ENCODE measurements at places on chromosomes 4 and X.
A peak's percentile ranks its signal among the peaks of the same experiment; 100 is the strongest.

DNA sequence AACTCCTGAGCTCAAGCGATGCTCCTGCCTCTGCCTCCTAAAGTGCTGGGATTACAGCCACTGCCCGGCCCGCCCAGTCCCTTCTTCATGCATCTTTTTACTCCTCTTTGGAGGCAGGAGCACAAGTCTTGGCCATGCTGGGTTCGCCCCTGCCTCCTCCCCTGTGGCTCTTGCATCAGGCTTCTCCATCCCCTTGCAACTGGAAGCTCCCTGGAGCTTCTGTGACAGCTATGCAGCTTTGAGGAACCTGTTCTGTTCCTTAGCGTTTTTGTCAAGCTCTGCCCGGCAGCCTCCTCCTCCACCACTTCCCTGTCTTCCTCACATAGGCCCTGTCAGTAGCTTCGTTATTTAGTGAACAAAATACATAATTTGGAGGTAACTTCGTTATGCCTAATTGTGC, 73.9 kb downstream of the PSAPL1 start:
- DNase-seq: no peak

GRCh38 chrX:132848296-132848970, 110.0 kb downstream of the HS6ST2 start:
- no peak for DNase-seq

DNA sequence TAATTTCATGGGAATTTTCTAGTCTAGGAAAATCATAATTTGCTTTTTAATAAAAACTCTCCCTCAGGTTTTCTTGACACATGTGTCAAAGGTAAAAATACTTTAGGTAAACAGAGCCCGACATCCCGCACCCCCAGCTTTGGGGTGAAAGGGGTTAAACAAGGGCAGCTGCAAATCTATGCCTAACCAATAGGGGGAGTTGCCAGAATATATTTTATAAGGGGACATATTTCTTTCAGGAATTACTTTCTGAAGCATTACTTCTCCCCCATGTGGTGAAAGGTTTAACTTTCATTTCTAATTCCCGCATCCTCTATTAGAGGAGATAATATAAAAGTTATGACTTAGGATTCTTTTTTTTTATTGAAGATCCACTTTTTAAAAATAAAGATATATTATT, 53.9 kb upstream of the HEPH start:
- DNase-seq: peak; percentile 0

DNA sequence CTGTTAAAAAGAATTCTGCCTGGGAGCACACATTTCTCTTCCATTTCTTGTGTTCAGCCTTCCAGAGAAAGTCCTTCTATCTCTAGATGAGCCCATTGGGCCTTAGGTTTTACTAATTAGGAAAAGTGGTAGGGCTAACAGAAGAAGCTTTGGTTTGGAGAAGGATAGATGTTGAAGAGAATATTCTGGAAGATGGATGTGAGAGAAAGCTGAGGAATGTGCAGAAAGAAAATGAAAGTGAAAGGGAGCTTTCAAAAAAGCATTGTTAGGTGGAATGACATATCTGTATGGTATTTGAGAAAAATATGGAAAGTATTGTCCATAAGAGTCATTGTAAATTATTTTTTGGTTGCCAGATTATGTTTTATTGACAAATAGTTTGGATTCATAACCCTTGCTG, 474.8 kb upstream of the SLIT2 start:
- DNase-seq: no peak

DNA sequence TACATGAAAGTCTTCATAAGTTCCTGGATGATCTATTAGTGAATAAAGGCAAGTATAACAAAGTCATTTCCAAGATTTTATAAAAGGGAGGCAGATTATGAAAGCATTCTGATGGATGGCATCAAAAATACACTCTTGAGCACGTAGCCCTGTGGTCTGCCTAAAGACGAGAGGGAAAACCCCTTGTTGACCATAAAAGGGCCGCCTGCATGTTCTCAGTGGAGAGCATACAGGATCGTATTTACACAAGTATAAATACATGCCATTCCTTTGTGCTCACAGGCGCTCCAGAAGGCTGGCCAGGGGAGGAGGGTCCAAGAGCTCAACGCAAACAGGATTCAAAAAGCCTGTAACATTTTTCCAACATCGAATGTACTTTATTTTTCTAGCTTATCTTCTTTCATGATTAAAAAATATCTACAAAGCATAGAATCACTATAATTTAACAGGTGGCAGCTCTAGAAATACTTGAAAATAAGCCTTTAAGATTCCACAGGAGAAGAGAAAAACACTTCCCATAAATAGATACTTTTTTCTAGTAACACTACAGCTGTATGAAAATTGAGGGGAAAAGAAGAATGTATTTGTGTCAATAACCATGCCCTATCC, 29.6 kb downstream of the PDGFC start:
- DNase-seq: no peak

GRCh38 chr4:146957237-146957636, 11.6 kb upstream of the TTC29 start:
- DNase-seq: no peak

DNA sequence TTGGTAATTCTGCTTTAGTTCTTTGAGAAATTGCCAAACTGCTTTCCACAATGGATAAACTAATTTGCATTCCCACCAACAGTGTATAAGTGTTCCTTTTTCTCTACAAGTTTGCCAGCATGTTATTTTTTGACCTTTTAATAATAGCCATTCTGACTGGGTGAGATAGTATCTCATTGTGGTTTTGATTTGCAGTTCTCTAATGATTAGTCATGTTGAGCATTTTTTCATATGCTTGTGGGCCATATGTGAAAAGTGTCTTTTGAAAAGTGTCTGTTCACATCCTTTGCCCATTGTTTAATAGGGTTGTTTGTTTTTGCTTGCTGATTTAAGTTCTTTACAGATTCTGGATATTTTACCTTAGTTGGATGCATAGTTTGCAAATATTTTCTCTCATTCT, 25.9 kb downstream of the ENPEP start:
- no peak for DNase-seq

DNA sequence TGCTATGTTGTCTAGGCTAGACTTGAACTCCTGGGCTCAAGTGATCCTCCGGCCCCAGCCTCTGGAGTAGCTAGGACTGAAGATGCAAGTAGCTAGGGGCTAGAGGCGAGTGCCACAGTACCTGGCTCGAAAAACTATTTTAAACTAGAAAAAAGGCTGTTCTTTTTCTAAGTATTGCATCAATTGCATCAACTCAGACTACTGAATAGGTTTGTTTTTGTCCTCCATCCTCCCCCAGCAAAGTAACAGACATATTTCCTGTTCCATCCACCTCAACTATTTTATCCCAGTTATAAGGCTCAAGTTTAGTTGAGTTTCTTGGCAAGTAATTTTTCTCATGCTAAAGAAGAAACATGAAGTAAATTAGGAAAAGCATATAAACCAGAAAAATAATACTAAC, 4.1 kb downstream of the SH3RF1 start:
- DNase-seq: no peak

GRCh38 chr4:7963691-7964090, 24.0 kb upstream of the AFAP1 start:
- no peak for DNase-seq

GRCh38 chr4:159220353-159220752, 117.5 kb downstream of the RAPGEF2 start:
- DNase-seq: no peak

- no peak for DNase-seq
Observed at GRCh38 chrX:149916745-149917392, 12.5 kb upstream of the HSFX4 start.

- DNase-seq: no peak
Observed at GRCh38 chrX:153598541-153599191, at the start of gene CCNQ. TSS of gene CCNQ (minus strand) at chrX:153599139. CDS start at chrX:153599073, 66 bp downstream.

- no peak for DNase-seq
Observed at GRCh38 chr4:113604955-113605354, 156.6 kb downstream of the CAMK2D start.

DNA sequence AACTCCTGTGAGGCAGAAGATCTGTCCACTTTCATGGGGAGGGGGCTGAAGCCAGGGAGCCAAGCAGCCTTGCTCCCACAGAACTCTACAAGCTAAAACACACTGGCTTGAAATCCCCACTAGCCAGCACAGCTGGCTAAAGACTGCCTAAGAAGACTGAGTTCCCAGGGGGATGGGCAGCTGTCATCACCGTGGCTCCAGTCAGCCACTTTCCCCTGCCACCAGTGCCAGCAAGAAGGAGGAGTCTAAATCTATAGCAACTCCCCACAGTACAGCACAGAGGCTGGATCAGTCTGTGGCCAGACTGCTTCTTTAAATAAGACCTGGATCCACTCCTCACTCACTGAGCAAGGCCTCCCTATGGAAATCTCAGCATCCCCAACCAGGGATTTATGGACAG, 308.6 kb downstream of the FAM47B start:
- no peak for DNase-seq

DNA sequence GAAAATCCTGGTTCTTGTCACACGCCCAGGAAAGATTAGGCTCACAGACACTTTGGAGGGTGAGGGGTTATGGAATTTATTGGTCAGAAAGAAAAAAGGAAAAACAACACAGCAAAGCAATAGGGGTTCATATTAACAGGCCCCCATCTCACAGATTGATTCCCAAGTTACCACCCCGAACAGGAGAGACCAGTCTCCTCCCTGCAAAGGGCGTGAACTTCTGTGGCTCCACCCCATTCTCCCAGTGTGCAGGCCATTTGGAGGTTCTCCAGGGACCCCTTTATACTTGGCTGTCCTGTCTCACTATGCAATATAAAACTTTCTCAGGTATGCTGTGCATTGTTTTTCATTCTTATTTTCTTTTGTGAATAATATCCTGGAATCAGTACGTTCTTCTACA, 7.4 kb downstream of the FGF2 start:
- no peak for DNase-seq

DNA sequence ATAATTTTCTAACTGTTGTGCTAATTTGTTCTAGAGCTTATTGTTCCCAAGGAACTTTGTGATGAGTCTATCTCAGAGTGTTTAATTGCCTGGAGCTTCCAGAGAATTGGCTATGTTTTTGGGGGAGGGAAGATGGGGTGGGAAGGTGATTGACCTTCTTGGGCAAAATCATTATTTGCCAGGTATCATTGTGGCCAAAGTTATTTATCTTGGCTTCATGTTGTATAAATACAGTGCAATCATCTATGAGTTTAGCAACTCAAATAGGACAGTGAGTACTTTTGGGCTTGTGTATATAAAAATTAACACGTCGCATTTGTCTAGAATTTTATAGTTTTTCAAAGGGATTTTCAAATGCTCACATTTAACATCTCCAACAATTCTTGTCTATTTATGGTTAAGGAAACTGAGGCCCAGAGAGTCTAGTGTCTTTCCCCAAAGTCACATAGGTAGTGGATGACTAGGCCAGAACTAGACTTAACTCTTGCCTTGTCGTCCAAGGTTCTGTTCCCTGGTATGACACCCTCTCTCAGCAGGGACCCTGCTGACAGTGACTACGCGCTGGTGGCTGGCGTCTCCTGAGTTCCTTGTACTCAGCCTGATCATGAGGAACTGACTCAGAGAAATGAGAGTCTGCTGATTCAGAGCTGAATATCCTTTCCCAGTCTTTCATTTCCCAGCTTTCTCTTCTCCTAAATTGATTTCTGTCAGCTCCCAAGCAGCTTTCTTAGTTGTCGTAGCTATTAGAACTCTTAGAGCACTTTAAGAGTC, 27.7 kb downstream of the FNIP2 start:
- no peak for DNase-seq

DNA sequence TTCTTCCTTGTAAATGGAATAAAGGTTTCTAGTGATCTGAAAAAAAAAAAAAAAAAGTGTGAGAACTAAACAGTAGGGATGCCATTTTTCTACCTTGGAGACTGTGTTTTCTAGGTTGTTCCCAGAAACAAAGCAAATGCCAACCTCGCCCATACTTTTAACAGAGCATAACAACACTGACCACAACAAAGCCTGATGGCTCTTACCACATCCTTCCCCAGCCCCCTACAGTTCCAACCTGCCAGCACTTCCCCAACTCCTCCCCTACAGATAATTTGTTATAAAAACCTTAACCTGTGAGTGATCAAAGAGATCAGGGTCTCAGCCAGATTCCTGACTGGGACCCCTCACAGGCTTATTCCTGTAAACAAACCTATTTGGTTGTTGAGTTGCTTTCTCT, 940.0 kb downstream of the SH3BGRL start:
- DNase-seq: no peak

DNA sequence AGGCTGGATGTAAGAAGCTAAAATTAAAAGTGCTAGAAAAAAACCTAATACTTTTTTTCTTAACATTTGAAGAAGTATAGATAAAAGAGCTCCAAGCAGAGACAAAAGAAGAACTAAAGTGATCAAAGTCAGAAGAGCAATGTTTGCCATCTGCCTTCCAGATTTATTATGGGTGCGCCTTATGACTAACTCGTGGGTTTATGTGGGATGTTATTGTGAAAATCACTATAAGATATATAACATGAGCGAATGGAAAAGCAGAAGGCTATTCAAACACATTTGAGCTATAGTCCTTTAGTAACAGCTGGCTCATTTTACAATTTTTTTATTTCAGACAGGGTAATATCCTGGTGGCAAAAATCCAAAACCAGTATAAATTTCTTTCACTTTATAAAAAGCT, 1040.7 kb downstream of the RAPGEF2 start:
- no peak for DNase-seq
